Activated T-helper 17 cell treated with anti-CD3 and anti-CD28 coated beads, Interleukin-2, amount 50 U/mL, for 72 hours (primary cell): ENCODE measurements at places on chromosomes 16 and 17. TPM values are rescaled to one million over a fixed set of nuclear protein-coding genes. Genes with fewer than 3 reads are reported as not detected.
A peak's percentile ranks its signal among the peaks of the same experiment; 100 is the strongest.

DNA sequence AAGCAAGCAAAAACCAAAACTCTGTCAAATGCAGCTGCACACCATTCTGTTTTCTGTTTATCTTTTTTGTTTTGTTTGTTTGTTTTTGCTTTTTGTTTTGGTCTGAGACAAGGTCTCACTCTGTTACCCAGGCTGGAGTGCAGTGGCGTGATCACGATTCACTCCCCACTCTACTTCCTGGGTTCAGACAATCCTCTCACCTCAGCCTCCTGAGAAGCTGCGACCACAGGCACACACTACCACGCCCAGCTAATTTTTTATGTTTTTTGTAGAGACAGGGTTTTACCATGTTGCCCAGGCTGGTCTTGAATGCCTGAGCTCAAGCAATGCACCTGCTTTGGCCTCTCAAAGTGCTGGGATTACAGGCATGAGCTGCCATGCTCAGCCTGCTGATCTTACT is 19.3 kb upstream of the SLFN13 start:
- peak; percentile 45 for ATAC-seq

Gene KRTAP29-1
- total RNA-seq, result not detected

DNA sequence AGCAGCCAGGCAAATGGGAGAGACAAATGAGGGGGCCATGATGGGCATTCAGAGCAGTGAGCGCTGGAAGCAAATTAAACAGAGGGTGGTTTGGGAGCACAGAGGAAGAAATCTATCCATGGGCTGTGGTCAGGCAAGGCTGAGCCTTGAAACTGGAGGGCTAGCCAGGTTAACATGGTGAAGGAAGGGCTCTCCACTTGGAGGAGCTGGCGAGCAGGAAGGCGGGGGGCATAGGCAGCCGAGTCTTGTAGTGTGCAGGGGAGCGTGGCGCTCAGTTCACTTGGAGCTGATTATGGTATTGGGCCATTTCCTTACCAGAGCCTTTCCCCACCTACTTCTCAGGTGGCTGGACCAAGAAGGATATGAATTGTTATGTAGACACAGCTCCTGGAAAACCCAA is 189.7 kb downstream of the SNX29 start:
- ATAC-seq, result no peak

Gene ITGA2B
- total RNA-seq, result 2.2 TPM

GRCh38 chr17:2980211-2980903 is 83.0 kb downstream of the OR1D5 start:
- no peak for ATAC-seq

Gene CA7
- total RNA-seq, result not detected
